ENCODE measurements at places on chromosomes 4 and X.
A peak's percentile ranks its signal among the peaks of the same experiment; 100 is the strongest.

DNA sequence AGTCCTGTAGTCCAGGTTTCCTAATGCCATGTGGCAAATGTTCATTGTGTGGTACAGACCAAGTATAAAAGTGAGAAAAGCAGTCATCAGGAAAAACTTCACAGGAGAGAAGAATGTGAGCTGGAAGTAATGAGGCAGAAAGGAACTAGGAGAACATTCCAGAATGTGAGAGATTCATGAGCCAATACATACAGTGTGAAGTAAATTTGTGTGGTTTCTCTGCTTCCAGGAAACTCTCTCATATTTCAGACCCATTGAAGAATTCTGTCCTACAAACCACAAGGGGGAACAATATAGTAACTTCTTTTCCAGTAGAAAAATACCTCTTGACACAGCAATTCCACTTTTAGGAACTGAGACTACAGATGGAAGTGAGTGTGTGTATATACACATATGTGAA, 136.5 kb downstream of the RNF150 start:
- DNase-seq = no peak

DNA sequence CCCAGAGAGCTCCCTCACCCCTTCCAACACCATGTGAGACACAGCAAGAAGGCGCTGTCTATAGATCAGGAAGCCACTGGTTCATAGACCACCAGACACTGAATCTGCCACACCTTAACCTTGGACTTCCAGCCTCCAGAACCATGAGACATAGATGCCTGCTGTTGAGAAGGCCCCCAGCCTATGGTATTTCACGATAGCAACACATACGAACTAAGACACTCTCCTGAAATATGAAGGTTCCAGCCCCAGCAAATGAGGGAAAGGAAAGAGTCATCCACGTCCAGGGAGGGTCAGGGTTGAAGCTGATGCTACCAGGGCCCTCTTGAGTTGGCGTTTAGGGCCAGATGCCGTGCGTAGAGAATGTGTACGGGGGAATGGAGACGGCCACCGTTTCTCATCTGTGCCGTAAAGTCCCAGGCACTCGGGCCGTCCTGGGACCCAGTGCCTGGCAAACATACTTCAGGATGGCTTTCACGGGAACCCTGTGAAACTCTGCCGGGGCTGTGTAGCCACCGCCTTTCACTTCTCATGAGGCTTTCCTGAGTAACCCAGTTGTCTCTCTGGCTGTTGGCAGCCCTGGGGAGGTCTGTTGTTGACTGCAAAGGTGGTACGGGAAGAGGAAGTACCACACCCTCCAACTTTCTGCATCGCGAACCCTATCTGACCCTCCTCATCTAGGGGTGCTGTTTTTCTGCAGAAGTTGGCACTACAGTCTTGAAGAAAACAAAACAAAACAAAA, 17.7 kb upstream of the P2RY8 start:
- no peak for DNase-seq

DNA sequence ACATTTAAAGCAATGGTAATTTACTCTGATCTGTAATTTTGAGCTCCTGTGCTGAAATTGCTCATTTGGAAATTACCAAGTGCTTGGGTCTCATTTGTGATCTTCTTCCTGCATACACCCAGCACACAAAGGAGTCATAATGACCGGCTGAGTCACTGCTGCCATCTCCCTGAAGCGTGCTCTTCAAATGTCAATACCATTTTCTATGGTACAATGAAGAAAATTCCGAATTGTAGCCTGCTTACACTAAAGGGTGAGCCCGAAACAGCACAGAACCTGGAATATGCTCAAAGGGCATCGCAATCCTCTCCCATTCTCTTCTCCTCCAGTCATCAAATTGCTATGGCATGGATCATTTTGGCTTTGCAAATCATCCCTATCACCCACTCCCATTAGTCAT, 140.5 kb downstream of the GRIA3 start:
- DNase-seq = no peak

GRCh38 chrX:54928876-54929275, 8.3 kb downstream of the TRO start:
- DNase-seq = no peak

- DNase-seq = no peak
These were observed 117.0 kb downstream of the RNF150 start for GRCh38 chr4:141016117-141016798.

GRCh38 chr4:182385897-182386296, 142.7 kb downstream of the TENM3 start:
- DNase-seq = no peak

DNA sequence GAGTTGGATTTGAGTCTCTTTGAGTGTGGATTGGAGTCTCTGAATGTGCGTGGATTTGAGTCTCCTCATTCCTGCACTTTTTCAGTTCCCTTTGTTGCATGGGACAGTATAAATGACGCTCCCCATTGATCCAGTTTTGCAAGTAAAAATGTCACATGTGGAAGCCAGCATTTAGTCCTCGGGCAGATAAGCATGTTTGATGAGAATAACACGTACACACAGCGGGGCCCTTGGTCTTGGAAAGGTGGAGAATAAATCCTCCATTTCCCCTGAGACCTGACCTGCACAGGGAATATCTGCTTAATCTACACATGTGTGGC, 8.1 kb downstream of the P2RY8 start:
- DNase-seq = no peak

GRCh38 chrX:38220415-38221390, at the start of gene SRPX:
SRPX (minus strand) TSS chrX:38220871; CDS start chrX:38220792, 79 bp downstream.
- DNase-seq = peak; percentile 69

DNA sequence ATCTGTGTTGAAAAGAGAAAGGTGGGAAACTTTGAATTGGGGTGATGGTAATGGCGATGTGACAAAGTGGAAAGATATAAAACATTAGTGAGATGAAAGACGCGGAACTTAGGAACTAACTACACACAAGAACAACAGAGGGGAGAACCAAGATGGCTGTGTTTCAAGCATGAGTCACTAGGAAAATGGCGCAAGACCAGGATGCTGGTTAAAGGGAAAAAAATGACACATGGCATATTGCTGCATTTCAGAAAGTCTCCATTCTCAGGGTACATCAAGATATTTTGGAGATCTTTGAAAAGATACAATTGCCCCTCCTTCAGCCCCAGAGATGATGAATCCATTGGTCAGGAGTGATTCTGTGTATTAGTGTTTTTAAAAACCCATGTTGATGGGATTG, 164.4 kb downstream of the FBXO8 start:
- no peak for DNase-seq

DNA sequence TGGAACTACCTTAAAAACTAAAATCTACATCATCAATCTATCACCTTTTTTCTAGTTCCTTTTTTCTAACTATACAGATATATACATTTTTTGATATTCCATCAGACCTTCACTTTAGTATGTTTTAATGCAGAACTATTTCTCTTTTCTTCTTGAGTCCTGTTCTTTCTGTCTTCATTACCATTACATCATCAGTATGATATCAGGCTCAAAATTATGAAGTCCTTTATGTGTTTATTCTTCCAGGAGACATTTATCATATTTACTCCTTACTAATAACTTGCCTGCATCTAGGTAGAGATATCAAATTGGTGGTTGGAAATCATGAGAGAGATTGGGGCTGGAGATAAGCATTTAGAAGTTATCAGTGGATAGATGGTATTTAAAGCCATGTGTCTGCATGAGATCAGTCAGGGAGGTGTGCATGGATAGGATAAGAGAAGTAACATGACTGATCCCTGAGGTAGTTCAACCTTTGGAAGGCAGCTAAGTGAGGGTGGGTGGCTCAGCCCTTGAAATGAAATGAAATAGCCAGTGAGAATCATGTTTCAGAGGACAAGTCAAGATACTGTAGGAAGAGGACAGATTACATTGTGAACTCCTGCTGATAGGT, 43.1 kb downstream of the MRPL1 start:
- no peak for DNase-seq

DNA sequence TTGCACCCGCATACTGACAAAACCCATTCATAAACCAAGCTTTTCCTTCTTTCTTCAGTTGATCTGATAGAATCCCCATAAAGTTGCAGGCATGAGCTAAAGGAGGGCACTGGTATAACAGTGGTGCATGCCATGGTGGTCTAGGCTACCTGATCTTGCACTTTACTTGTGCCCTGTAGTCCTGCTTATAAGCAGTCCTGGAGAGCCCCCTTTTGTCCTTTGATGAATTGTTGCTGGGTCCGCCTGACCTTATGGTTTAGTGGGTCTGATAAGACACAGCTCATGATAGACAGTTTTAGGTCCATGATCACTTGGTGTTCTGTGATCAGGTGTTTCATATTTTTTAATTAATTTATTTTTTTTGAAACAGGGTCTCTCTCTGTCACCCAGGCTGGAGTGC, 19.7 kb downstream of the CCDC160 start:
- no peak for DNase-seq

DNA sequence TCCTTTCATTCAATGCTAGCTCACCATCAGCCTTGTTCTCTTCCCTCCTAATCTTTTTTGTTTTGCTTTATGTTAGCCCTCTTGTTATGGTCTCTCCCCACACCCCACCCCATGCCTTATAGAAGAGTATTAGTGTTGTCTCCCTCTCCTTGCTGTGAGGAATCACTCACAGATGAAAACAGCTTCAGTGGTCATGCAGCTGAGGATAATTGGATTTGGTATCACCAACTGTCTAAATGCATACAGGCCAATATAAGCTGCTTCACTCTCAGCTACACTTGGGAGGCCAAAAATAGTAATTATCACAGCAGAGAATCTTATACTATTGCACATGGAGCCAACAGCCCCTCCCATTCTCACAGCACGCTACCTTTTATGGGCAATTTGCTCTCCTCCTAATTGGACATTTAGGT, 494.6 kb upstream of the FAM241A start:
- no peak for DNase-seq

- DNase-seq = no peak
These were observed 93.2 kb upstream of the PRKX start for GRCh38 chrX:3806630-3807029.

DNA sequence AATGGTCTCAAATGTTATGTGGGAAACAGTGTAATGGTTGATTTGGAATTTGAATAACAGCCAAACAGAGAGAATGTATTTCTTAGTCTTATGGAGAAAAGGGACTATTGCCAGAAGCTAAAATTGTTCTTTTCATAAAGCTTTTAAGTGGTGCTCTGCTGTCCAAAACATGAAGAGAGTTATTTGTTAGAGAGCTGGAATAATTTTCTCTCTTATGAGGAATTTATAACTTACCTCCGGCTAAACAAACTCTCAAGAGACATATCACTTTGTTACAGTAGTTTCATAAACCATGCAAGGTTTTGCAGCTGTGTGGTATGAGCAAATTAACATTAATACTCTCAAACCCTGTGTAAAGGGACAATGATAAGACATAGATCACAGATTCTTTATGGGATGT, 28.6 kb downstream of the SULT1B1 start:
- no peak for DNase-seq

GRCh38 chr4:186688150-186688943, 35.3 kb downstream of the FAT1 start:
- DNase-seq = no peak

DNA sequence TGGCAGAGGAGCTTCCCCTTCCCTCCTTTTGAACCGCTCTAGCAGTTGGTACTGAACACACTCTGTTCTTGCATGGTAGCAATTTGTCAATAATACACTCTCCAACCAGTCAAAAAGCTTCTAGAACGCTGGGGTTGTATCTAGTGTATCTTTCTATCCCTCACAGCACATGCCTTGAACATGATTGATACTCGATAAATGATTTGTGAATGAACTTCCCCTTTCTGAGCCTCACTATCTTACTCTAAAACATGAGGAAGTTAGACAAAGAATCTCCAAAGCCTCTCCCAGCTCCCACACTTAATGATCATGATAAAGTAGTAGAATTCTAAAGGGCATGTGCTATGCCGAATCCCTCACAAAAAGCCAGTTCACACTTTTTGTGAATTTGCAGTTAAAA, 64.4 kb downstream of the DLG3 start:
- no peak for DNase-seq

- DNase-seq = no peak
These were observed 128.9 kb upstream of the DKK2 start for GRCh38 chr4:107164962-107165475.

DNA sequence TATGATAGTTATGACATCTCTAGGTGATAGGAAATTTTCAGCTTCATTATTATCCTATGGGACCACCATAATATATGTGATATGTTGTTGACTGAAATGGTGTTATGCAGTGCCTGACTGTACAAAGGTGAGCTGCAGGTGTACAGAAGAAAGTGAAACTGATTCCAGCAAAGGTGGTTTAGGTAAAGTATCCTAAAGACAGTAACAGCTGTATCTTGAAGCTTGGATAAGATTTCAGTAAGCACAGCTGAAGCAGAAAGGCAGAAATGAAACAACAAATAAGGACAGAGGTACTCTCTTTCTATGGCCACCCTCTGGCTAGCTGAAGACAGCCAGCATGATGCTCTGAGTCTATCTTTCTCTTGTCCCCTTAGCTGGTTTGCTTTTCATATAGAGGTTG, 30.0 kb upstream of the PGK1 start:
- no peak for DNase-seq

GRCh38 chr4:2006367-2006766, 2.4 kb downstream of the NELFA start:
- no peak for DNase-seq

GRCh38 chr4:103774326-103774825, 54.6 kb upstream of the TACR3 start:
- DNase-seq = no peak

DNA sequence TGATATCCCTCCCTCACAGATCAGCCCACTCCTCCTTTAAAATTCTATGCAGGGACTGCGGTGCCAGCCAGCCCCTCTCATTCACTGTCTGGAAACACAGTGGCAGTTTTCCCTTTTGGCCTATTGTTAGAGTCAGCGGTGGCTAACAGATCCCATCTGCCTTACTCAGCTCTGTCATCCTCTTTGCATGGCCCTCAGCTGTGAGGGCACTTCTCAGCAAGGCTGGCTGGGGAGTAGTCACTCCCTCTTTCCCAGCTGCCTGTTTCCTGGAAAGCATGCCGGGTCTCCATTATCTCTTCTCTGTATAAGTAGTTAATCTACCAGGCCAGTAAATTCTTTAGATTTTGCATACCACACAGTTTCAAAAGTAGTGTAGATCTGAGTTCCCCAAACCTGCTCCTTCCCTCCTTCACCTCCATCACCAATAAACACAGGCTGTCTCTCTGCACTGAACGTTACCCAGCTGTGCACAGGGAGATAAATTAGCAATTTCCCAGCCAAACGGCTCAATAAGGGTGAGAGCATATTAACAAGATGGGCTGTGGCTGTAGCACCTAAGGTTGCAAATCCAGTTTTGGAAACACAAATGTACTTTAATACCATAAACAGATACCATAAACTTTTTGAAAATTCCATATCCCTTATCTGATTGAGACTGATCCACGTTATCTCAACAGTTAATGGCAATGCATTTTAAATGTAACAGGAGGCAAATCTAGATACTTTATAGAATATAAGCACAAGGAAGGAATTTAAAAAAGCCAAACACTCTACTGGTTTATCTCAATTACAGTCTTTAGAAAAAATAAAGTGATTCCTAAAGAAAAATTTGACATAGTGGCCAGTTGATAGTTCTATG, 229.3 kb downstream of the ANKRD50 start:
- no peak for DNase-seq

GRCh38 chr4:36553453-36553852, 272.0 kb downstream of the DTHD1 start:
- DNase-seq = no peak

Measured in left ventricle myocardium superior (tissue), 1 donor.